Cardiac ventricle fibroblast (primary cell): ENCODE measurements at places on chromosomes 6 and 20. TPM values are rescaled to one million over a fixed set of nuclear protein-coding genes. Genes with fewer than 3 reads are reported as not detected.

MARCKS gene
- total RNA-seq = 37.3 and 38.5 TPM in 2 replicates

TMC2 gene
- total RNA-seq = not detected in 2 replicates

SLC16A10 gene
- total RNA-seq = not detected in 2 replicates

ZNF217 gene
- total RNA-seq = 23.2 and 24.9 TPM in 2 replicates

PCSK2 gene
- not detected in 2 replicates for total RNA-seq

SLC22A3 gene
- 4.5 and 6.3 TPM in 2 replicates for total RNA-seq

HDGFL1 gene
- total RNA-seq = not detected in 2 replicates

BRD2 gene
- total RNA-seq = 112 and 121 TPM in 2 replicates

OR10C1 gene
- total RNA-seq = not detected in 2 replicates

C6orf62 gene
- total RNA-seq = 49.3 and 52.4 TPM in 2 replicates

CD93 gene
- 16.2 and 16.9 TPM in 2 replicates for total RNA-seq

ALDH5A1 gene
- total RNA-seq = 1.6 and 1.8 TPM in 2 replicates

GGTLC1 gene
- total RNA-seq = not detected in 2 replicates

MAP1LC3A gene
- total RNA-seq = 67.1 and 108 TPM in 2 replicates

FAM50B gene
- total RNA-seq = 8.5 and 13.6 TPM in 2 replicates

ACSS1 gene
- total RNA-seq = 24.8 and 29.9 TPM in 2 replicates

SOBP gene
- total RNA-seq = 12.8 and 13.7 TPM in 2 replicates

GPRC6A gene
- not detected in 2 replicates for total RNA-seq

VWA7 gene
- total RNA-seq = 0.10 and 0.12 TPM in 2 replicates
